NCI-H2171 treated with DMSO at 0.1 percent for 48 hours (cell line): ENCODE measurements at places on chromosomes 12 and 14.
A peak's percentile ranks its signal among the peaks of the same experiment; 100 is the strongest.

- no peak for DNase-seq
These were observed 85.6 kb upstream of the DIO3 start for GRCh38 chr14:101475456-101476257.

- no peak for DNase-seq
These were observed 863.9 kb downstream of the BCL11B start for GRCh38 chr14:98408024-98408555.

DNA sequence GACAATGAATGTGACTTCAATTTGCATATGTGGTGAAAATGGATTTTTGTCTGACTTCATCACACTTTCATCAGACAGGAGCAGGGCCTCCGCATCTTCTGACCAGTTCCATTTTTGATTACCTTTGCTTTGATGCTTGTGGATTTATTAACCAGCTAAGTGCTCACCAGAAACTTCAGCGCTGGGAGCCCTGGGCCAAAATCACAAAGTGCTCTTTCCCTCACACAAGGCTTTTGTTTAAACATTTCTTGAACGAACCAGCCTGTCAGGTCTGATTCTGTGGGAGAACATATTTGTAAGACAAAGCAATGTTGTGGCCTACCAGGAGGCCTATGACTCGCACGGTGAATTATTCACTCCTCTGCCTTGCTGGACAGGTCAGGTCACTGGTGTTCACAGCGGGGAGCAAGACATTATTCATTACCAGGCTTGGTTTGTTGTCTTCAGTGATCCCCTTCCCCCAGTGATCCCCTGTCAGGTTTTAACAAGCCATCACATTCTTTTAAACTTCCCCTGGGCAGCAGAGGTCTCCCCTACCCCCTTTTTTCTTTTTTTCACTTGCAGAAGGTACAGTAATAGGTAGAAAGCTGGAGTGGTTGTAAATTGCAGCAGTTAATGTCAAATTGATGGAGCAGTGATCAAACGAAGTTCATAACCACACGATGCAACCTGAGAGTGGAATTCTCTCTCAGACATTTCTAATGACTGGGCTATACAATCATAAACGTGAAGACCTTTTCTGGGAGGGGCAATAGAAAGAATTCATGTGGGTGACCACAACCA, 167.5 kb upstream of the PRICKLE1 start:
- no peak for DNase-seq

GRCh38 chr12:39612250-39612649, 7.4 kb downstream of the ABCD2 start:
- no peak for DNase-seq

- DNase-seq: no peak
These were observed 35.7 kb downstream of the CNTN1 start for GRCh38 chr12:40727774-40728483.

DNA sequence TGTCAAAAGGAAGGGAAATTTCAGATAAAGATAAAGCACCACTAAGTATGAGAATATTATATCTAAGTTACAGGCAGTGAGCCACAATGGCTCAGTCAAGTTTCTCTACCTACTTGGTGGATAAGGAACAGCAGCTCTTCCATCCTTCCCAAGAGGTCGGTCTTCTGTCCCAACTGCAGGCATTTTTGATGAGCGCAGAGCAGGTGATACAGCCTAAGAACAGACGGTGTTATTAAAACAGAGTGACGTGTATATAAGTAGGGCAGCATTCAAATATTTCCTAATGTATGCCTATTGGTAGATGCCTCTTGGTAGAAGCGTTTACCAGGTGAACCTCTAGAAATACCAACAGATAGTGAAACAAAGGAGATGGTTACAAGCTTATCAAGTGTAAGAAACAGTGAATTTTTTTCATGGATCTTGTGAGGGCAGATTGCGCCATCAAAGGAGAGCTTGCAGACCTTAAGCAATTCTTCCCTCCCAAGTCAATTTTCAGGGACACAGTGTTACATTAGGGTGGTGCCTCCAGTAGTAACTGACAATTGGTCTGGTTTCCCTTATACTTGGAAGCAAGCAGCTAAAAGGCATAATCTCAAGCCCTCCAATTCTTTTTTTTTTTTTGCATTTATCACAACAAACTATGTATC, 274.5 kb downstream of the MED13L start:
- DNase-seq: no peak

GRCh38 chr14:100155049-100155621, 4.3 kb downstream of the DEGS2 start:
- peak; percentile 30 for DNase-seq

- DNase-seq: no peak
These were observed 458.8 kb downstream of the GLT1D1 start for GRCh38 chr12:129312048-129312447.

- DNase-seq: peak; percentile 94
These were observed 60.8 kb upstream of the REP15 start for GRCh38 chr12:27635349-27635972.

DNA sequence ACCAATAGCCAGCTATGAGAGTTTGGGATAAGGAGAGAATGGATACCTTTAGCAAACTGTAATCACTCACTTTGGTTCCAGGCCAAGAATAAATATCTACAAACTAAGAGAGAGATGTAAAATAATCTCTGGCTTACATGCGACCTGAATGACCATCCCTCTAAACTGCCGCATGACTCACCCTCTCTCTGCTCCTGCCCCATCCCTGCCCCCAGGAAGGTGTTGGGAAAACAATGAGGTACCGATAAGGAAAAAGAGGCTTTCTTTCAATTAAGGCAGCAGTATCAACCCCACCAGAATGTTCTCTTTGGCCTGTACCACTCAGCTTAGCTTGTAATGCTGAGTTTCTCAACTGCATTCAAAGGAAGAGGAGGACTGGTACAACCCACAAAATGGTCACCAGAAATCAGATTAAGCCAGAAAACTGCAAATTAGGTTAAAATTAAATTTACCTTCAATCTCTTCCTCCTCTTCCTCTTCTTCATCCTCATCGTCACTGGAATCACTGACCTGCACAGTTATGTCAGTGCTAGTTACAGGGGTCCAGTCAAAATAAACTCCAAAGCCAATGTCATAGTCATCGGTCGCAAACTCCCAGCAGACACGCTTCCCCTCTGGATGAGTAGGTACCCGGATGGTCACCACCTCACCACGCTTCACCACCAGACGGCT, 22.0 kb downstream of the GSTZ1 start:
- DNase-seq: no peak

- DNase-seq: no peak
These were observed 37.3 kb downstream of the SIX4 start for GRCh38 chr14:60686865-60687264.

DNA sequence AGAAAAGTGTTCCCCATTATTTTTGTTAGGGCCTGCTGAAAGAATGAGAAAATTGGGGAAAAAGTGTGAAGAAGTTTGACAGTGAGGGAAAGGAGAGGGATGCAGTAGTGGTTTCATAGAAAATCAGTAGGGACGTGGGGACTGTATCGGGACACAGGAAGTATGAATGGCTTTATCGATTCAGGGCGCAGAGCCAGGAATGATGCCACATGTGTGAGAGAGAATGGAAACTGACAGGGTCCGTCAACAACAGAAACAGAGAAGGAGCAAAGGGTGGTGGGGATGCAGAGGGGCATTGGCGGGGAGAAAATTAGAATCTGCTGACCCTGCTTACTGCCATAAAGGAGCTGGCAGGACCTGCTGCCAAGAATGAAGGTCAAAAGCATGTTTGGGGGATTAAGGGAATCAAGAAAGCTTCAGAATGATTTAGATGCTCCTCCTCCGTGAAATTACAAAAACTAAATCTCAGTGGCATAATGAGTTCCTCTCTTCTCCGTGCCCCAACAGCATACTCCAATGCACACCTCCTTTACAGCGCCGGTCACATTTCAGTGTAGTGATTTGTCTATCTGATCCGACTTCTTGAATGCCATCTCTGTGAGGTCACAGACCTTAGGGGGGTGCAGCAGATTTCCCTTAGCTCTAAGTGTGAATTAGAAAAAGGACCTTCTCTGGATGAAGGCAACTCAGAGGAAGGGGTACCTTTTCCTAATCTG, 92.6 kb downstream of the EMP1 start:
- no peak for DNase-seq

DNA sequence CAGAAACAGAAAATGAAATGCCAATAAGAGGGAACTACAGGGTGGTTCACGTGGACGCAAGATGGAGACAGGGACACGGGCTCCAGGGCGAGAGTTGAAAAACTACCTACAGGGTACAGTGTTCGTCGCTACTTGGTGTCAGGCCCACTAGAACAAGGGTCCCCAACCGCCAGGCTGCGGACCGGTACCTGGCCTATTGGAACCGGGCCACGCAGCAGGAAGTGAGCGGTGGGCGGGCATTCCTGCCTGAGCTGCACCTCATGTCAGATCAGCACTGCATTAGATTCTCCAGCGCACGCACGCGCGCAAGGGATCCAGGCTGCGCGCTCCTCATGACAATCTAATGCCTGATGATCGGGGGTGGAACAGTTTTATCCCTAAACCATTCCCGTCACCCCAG, 14.8 kb downstream of the INF2 start:
- DNase-seq: no peak

- peak; percentile 50 for DNase-seq
These were observed 3.4 kb downstream of the CDK2AP1 start for GRCh38 chr12:123267991-123268843.

GRCh38 chr12:129887101-129887500, 16.7 kb downstream of the TMEM132D start:
- DNase-seq: no peak

- no peak for DNase-seq
These were observed 14.8 kb downstream of the PYGL start for GRCh38 chr14:50929506-50929905.

GRCh38 chr12:124539084-124540041, 28.0 kb downstream of the NCOR2 start:
- no peak for DNase-seq

GRCh38 chr12:130920119-130920703, 33.5 kb upstream of the ADGRD1 start:
- DNase-seq: no peak

- DNase-seq: peak; percentile 80
These were observed 39.2 kb upstream of the DYRK2 start for GRCh38 chr12:67609226-67609870.

DNA sequence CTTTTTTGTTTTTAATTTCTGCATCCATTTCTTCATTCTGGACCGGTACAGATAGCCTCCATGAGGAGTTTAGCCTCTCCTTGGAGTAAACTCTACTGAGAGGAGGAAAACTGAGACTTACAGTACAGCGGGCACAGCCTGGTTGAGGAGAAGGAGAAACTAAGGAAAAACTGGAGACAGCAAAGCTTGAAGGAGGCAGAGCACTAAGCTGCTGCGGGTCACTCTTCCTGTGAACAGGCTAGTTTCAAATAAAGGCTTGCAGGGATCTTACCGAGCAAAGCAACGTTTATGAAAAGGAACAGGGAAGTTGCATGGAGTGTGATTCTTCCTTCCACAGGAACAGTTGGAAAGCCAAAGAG, 348 bp upstream of the SSTR1 start:
- no peak for DNase-seq

DNA sequence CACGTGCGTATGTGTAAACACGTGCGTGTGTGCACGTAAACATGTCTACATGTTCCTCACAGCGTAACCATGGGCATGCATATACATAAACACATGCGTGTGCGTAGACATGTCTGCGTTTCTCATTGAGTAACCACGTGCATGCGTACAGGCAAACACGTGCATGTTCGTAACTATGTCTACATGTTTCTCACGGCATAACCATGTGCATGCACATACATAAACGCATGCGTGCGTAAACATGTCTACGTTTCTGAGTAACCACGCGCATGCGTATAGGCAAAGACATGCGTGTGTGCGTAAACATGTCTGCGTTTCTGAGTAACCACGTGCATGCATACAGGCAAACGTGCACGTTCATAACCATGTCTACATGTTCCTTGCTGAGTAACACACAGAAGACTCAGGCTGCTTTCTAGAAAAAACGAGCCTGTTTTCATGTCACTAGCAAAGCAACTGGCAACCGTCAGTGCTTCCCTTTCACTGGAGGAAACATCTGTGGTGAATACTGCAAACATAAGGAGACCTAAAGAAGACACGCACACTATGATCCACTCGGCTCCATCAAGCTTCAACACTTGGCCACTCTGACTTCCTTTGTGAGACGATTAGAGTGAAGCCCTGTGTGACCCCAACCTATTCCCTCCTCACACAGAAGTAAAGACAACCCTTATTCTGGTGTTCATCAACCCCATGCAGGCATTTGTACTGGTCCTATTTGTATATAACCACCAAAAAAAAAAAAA, 28.8 kb downstream of the POLE start:
- no peak for DNase-seq

DNA sequence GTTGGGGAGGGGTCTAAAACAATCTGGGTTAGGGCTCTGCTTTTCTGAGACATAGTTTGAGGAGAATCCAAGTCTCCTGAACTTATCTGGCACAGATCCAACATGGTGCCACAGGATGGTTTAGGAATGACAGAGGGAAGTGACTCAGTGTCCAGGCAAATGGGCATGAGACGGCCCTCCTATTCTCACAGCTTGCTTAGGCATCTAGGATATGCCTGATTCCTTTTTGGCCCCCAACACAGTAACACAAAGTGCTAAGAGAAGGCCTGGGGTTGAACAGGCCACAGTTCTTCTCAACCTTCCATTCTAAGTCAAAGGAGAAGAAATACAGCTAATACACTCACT, 117.7 kb downstream of the ZFP36L1 start:
- DNase-seq: no peak

GRCh38 chr12:124867401-124867930, 3.8 kb upstream of the SCARB1 start:
- no peak for DNase-seq
